ENCODE measurements at places on chromosomes 11 and 22. TPM values are rescaled to one million over a fixed set of nuclear protein-coding genes. Genes with fewer than 3 reads are reported as not detected.

Gene FJX1
- total RNA-seq = 10.3 TPM

Gene TMEM121B
- total RNA-seq = not detected

DNA sequence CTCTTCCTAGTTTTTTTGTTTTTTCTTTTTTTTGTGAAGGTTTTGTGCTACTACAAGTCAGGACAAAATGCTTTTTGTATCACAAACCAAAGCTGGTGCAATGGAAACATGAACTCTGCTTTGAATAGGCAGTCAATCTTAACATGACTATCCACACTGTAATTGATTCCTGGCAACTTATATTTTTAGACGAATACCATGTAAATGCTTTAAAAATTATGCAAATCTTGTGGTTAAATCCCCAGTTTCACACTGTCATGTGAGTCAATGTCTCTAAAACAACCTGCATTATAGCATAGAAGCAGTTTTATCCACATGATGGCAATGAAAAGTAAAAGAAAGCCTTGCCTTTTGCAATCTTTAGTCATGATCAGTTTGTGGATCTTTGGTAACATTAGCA, 8.9 kb downstream of the TRPC6 start:
- DNase-seq = no peak

Gene ST14
- under 0.01 TPM for total RNA-seq

DNA sequence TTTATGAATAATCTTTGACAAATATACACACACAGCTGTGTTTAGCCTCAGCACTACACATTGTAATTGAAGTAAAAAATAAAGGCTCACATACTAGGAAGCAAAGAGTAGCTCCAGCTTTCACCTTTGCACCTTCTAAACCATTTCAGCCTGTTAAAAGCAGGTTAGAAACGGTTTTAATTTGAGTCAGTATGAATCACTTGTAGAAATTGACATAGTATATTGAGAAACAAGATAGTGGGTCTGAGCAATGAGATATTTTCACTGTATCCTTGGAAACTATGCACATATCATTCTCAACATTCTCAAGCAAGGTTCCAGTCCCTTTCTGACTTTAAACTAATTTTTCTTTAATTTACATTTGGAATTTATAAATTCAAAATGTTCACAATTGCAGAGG, 380.3 kb downstream of the AASDHPPT start:
- DNase-seq = peak; percentile 79

Gene SF3A1
- 21.7 TPM for total RNA-seq

Measured in osteoblast (primary cell).